NCI-H526 (cell line): ENCODE measurements at places on chromosomes 7 and 10.
A peak's percentile ranks its signal among the peaks of the same experiment; 100 is the strongest.

DNA sequence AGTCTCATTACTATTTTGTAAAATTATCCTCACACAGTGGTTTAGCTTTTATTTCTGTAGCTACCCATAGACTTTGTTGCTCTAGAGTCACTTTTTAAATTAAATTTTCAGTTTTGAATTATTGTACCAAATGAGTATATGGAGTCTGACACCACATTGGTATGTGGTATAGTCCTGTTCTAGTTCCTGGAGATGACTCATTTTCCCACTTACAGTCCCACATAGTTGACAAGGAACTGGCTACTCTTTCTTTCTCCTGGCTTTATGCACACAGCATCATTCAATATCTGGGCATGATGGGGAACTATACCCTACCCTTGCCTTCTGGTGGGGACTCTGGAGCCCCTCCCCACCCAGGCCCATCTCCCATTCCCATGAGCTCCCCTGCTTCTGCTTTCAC lies 92.6 kb upstream of the RAB11FIP2 start:
- DNase-seq: no peak

GRCh38 chr10:52573347-52573746 lies 199.2 kb downstream of the MBL2 start:
- DNase-seq: no peak

DNA sequence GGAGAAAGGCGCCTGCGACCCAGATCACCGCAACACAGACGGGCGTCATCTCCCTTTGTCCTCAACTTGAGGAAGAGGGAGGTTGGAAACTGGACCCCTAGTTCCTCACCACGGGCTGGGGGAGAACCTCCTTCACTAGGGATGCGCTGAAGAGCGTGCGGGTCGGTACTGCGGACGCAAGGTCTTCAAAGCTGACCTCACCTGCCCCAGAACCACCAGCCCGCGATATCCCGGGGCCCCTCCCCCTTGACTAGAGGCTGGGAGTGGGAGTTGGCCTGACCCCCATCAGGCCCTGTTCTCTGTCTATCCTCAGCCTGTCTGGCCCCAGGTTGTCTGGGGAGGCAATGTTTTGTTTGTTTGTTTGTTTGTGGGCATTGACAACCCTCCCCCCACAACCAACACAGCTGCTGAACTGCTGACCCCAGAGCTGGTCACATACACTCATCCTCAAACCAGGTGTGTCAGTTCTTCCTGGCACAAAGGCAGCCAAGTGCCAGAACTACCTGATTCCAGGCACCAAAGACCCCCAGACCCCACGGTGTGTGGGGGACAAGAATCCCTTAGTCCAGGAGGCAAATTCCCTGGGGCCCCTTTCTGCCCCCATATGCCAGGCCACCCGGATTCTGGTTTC lies 2.9 kb downstream of the NPM3 start:
- no peak for DNase-seq

- no peak for DNase-seq
Observed at GRCh38 chr10:44382981-44383748, 1.7 kb downstream of the CXCL12 start.

DNA sequence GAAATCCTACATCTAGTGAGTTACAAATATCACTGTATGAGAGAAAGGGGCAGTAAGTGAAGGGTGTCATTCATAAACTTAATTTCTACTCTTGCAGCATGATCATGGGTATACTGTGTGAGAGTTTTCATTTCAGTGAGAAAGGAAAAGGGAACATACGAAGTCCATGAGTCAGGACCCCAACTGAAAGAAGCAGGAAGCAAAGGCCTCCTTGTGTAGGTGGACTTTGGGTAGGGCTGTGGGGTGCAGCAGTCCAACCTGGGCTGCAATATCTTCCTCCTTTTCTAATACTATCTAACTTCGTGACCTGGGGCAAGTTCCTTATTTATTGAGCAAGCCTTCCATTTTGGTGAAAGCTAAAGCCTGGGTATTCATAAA lies 248.2 kb upstream of the TCF7L2 start:
- DNase-seq: no peak

DNA sequence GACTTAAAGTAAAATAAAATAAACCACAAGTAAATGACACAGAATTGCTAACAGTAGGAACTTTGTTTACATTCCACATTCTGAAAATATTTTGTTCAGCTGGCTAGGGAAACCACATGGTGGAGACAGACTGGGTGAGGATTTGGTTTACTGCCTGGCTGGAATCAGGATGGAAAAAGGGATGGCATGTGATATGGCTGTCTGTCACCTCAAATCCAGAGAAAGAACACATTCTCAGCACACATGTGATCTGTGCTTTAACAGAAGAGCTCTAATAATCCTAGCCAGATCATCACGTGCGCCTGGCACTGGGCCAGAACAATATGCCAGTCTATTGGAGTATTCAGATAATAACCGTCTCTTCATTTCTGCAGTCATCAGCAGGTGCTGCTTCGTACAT lies 90.9 kb upstream of the PIP4K2A start:
- peak; percentile 17 for DNase-seq
